Osteoblast (primary cell): ENCODE measurements at places on chromosomes 11 and 22.

DNA sequence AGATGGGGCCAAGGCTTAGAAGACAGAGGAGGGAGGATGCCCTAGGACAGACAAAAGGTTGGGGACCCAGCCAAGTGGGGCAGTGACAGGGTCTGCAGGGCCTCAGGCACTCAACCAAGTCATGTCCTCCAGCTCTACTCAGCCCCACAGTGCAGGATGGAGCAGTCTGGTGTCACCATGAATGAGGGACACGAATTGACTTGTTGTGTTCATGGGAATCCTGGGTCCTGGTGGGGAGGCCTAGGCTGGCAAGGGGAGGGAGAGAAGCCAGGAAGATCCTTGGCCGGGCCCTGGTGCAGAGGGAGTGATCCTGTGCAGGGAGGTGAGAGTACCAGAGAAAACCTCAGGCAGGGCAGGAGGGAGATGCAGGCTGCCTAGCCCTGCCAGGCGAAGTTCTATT is 12.0 kb downstream of the P2RY6 start:
- DNase-seq = no peak

- DNase-seq = no peak
Observed at GRCh38 chr11:8259306-8259959, 4.2 kb downstream of the LMO1 start.

DNA sequence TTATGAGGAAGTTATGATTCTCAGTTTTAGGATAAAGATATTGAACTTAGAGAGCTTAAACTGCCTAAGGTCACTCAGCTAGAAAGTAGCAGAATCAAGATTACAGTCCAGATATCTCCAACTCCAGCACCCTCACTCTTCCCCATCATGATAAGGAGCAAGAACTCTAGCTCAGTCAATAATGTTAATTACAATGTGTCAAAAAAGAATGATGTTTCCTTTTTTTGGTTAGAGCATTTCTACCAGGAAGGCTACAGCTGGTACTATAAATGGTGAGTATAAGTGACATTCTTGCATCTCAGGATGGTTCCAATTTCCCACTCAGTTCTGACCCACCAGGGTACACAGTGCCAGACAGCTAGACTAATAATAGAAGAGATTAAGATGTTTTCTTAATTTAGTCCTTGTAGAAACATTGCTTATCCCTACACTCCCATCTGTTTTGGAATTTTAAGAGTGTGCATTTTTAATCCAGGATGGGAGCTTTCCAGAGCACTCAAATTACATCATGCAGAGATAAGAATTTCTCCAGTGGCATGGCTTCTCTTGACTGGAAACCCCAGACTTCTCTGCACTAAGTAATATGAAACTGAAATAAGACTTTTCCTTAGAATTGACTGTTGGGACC is 21.6 kb upstream of the BBOX1 start:
- peak; percentile 50 for DNase-seq

DNA sequence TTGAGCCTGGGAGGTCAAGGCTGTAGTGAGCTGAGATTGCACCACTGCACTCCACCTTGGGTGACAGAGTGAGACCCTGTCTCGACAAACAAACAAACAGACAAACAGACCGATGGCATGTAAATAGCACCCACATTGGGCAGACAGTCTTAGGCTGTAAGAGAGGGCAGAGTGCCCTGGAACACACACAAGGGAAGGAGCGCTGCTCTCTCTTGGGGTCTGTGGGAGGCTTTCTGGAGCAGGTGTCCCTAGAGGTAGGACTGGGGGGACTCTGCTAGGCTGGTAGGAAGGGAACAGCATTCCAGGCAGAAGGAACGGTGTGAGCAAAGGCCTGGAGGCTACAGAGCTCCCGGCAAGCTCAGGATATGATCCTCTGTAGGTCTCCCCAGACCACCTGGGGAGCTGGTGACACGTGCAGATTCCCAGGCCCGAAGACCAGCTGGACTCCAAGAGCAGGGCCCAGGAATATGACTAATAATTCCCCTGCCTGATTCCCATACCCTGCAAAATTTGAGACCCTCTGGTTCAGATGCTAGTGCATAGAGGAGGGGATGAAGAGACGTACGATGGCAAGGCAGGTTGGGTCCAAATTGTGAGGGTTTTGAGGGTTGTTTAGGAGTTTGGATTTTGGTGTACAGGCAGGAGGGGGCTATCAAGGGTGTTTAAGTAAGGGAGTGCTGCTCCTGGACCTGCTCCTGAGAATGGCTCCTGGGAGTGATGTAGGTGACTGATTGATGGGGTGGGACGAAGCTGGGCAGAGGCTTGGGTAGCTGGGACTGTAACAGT is 11.6 kb downstream of the SMIM38 start:
- no peak for DNase-seq

DNA sequence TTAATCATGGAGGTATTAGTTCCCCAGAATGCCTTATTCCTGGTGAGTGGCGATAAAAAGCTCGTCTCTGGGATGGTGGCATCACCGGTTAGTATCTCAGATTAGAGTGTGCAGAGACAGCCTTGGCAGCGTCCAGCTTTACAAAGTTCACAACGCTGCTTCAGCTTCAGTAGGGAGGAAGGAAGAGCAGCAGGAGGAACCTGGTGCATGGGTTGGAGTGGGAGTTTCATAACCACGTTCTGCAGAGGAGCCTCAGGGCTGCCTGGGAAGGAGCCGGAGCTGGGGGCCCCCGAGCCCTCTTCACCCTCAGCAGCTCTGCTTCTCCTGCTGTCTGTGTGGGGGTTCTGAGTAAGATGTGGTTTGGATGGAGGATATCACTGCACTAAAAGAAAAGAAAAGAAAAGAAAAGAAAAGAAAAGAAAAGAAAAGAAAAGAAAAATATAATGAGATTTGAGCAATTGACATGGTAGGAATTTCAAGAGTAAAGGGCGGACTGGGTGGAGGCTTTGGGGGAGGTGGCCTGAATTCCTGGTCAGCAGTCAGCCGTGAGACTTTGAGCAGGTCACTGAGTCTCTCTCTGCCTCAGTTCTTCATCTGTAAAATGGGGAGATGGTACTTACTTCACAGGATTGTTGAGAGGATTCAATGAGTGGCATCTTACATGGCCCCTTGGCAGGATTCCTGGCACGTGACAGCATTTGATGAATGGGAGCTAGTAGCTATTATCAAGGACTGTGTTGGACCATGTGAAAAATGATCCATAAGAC is 6.5 kb downstream of the ASPHD2 start:
- DNase-seq = no peak

DNA sequence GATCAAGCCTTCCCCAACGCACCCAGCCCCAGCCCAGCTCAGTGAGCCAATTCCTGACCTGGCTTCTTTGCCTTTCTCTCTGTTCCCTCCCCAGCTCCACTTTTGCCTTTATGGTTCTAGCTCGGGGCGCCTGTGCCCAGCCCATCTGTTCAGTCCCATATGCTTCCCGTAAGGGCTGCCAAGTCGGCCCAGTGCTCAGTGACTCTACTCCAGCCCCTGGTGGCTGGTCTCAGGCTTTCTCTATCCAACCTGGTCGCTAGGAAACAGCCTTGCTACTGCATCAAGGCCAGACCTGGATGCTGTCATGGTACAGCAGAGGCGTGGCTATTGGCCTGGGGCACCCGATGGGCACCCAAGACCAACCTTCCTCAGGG is 178.0 kb downstream of the DSCAML1 start:
- DNase-seq = peak; percentile 55

- DNase-seq = peak; percentile 99
Observed at GRCh38 chr11:69088676-69089146, 40.0 kb downstream of the TPCN2 start.

DNA sequence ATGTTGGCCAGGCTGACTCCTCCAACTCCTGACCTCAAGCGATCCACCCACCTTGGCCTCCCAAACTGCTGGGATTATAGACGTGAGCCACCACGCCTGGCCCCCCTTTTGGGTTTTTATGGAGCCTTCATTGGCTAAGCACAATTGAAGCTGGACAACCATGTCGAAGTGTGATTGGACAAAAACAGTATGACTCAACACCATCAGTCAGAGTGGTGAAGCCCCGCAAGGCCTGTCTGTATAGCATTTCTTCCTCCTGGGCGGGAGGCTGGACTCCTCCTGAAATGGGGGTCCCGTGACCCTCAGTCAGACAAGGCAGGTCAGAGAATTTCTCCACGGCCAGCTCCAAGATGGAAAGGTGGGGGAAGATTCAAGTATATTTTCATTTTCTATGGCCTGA is 3.1 kb upstream of the PARVB start:
- peak; percentile 91 for DNase-seq

- DNase-seq = no peak
Observed at GRCh38 chr11:70220136-70220535, 17.0 kb downstream of the FADD start.

GRCh38 chr11:76667856-76668255 is 2.7 kb downstream of the LRRC32 start:
- DNase-seq = peak; percentile 83

DNA sequence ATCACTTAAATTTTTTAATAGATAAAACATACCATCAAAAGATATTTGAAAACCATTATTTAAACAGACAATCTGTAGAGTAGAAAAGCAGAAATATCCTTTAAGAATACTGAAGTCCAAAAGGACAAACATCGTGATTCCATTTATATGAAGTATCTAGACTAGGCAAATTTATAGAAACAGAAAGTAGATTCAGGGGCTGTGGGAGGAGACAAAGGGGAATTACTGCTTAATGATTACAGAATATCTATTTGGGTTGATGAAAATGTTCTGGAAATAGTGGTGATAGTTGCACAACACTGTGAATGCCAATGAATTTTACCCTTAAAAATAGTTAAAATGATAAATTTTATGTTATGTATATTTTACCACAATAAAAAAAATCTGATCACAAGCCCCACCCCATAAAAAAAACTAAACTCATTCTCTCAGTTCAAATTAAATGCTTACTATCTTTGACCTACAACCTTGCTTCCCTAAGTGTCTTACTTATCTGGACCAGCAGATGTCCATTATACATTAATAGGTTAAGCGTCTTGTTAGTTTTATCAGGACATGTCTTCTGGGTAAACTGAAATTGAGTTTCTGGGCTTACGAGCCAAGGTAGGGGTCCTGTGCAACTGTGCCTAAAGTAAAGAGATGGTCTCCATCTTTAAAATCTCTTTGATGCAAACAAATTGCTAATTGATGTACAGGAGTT is 86.3 kb downstream of the FCHSD2 start:
- no peak for DNase-seq

- no peak for DNase-seq
Observed at GRCh38 chr11:63652671-63653070, 18.5 kb downstream of the ATL3 start.

- no peak for DNase-seq
Observed at GRCh38 chr11:77024745-77025144, 9.5 kb upstream of the B3GNT6 start.

- DNase-seq = no peak
Observed at GRCh38 chr22:34943830-34944229, 122.1 kb upstream of the ISX start.

- no peak for DNase-seq
Observed at GRCh38 chr11:65437436-65438227, 15.0 kb downstream of the NEAT1 start.

- DNase-seq = no peak
Observed at GRCh38 chr11:120281143-120281795, 41.3 kb downstream of the POU2F3 start.

DNA sequence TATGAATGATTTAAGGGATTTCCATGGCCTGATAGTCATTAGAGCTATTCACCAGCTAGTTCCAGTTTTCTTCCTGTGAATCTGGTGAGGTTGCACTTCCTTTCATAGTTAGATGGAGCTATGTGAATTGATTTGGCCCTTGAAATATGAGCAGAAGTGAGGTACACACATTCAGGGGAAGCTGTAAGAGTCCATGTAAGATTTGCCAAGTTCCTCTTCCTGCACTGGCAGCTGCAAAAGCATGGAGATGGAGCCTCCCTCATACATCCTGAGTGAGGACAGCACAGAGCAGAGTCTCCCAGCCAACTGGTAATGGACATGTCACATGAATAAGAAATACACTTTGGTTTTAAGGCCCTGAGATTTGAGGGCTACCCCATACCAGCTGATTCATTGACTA is 111.7 kb downstream of the CD44 start:
- no peak for DNase-seq

DNA sequence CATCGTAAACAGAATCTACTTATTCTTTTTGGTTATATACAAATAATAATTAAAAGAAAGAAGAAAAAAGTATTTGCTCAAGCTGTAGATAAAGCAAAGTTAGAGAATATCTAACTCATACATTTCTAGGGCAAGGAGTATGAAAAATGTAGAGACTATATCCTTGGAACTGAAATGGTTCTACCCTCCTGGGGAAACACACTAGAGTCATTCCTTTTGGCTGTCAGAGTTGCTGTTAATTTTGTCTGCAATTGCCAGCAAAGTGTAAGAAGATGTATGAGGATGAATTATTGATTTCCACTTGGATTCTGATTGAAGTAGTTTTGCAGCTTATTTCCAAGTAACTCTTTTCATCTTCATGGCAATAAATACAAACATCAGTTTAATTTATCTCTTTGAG is 69.1 kb downstream of the SLC17A6 start:
- DNase-seq = no peak

DNA sequence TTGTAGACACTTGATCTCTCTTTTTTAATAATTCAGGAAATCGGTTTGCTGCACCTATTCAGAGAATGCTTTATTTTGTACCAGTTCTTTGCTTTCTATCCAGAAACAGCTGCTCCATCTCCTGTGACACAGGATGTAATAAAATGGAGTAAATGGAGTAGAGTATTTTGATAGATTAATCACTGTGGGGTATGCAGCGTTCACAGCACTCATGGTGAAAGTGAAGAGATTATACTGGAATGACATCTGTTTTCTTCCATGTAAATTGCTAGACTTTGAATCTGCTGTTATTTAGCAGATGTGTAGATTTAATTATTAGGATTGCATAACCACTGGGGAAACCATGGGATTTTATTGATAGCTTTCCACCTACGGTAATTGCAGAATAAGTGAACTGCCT is 227.3 kb upstream of the ARHGAP42 start:
- no peak for DNase-seq

- DNase-seq = peak; percentile 84
Observed at GRCh38 chr11:61173456-61173855, 12.2 kb upstream of the VPS37C start.

GRCh38 chr11:84437071-84437980 is 1151.2 kb upstream of the CCDC90B start:
- no peak for DNase-seq
